K562 (cell line): ENCODE measurements at places on chromosomes 7 and 10.

DNA sequence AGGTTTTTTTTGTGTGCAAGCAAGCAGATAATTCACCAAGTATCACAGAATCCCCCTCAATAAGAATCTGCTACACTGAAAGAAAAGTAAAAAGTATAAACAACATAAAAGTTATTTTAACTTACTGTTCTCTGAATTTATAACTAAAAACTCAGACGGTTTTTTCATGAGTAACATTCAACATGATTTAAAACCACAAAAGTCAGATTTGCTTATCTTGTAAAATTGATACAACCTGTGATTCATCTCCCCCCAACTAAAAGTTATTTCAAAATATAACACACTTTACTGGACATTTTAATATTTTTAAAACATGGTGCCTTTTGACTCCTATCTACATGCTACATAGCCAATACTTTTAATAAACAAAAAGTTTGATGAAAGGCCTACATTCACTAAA lies 32.8 kb downstream of the TSPAN12 start:
- DNase-seq = no peak

DNA sequence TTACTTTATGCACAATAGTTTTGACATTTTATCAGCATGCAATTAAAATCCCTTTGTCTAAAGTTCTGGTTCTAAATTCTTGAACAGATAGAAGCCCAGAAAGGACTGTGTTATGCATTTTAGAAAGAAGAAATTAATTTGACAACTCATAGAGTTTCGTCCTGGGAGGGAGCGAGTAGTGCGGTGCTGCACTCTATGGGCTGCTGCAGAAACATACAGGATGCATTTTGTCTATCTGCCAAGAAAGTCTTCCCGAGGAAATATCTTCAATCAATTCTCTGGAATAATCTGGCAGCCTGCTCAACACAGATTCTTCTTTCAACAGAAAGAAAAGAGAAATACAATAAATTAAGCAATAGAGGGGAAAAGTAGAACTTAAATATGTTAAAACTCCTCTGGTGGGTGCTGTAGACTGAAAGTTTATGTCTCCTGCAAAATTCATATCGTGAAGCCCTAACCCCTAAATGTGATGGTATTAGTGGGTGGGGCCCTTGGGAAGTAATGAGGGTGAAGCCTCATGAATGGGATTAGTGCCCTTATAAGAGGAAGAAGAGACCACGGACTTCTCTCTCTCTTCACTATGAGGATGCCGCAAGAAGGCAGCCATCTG lies 39.0 kb upstream of the IFRD1 start:
- DNase-seq = no peak

DNA sequence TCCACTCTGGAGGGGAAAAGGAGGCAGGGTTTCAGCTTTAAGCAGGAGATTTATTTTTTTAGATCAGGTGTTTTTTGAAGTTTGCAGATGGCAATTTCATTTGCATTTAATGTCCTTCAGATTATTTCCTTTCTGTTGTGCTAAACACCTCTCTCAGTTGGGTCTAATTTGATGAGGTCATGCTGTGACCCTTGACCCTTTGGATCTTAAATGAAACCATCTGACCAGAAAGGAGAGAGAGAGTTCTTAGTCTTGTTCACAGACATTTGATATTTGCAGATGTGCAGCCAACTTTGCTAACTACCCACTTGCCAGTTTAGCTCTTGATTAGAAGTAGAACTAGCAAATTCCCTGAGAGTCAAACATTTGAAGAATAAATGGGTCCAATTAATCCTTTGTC lies 101.5 kb upstream of the RAB11FIP2 start:
- no peak for DNase-seq

DNA sequence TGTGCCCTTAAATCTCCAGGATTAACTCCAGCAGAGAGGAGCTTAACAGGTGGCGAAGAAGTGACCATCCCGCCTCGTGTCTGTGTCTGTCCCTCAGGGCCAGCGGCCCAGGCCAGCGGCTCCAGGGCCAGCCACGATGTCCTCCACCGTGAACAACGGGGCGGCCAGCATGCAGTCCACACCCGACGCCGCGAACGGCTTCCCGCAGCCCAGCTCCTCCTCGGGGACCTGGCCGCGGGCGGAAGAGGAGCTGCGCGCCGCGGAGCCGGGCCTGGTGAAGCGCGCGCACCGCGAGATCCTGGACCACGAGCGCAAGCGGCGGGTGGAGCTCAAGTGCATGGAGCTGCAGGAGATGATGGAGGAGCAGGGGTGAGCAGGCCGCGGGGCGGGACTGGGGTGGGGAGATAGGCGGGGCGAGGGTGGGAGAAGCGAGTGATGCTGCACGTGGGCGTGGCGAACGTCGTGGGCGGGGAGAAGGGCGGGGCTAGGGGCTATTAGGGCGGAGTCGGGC lies 33.3 kb downstream of the SRRM3 start:
- DNase-seq = peak; percentile 100

DNA sequence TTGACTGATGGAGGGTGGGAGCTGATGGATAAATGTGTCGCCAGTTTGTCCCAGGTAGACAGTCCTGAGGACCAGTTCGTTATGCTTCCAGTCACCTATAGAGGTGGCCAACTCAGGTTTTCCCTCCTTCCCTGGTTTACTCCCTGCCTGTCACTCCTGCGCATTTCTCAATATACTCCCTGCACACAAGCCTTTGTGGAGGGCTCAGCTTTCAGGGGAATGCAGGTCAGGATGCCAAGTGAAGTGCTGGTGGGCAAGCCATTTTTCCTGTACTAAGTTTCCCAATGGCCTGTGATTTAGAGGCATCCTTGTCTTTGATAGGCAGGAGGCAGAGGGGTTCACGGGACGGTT lies 473.5 kb upstream of the ZMIZ1 start:
- DNase-seq = no peak
